ENCODE measurements at places on chromosomes 6 and 20.

DNA sequence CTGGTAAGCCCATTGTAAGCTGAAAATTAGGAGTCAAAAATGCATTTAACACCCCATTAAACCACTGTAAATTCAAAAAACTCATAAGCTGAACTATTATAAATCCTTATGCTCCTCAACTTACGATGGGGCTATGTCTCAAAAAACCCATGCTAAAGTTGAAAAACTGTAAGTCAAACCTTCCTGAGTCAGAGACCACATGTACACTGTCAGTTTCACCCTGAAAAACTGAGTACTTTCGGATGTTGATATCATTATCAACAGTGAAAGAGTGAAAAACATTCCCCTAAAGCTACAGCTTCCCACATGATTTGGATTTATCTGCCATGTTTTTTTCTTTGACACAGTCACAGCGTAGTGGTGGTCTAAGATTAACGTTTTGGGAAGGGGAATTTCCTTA lies 14.2 kb downstream of the RAB23 start:
- no peak for DNase-seq

DNA sequence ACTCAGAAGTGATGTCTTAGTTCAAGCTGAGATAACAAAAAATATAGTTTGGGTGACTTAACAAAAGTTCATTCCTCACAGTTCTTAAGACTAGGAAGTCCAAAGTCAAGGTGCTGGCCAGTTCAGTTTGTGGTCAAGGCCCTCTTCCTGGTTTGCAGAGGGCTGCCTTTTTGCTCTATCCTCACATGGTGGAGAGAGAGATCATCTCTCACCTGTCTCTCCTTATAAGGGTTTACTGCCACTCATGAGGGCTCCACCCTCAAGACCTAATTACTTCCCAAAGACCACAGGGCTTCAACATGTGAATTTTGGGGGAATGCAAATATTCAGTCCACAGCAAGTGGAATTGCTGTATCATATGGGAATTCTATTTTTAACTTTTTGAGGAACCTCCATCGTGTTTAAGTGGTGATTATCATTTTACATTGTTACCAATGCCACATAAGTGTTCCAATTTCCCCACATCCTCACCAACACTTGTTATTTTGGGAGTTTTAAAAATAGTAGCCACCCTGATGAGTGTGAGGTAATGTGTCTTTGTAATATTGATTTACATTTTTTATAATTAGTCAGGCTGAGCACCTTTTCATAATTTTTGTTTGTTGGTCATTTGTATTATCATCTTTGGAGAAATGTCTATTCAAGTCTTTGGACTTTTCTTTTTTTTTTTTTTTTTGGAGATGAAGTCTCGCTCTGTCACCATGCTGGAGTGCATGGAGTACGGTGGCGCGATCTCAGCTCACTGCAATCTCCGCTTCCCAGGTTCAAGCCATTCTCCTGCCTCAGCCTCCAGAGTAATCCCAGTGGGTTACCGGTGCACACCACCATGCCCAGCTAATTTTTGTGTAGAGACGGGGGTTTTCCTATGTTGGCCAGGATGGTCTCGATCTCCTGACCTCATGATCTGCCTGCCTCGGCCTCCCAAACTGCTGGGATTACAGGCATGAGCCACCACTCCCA lies 112.2 kb downstream of the SESN1 start:
- no peak for DNase-seq

GRCh38 chr20:23235173-23236027 lies 115.2 kb upstream of the NXT1 start:
- DNase-seq, result peak; percentile 74

DNA sequence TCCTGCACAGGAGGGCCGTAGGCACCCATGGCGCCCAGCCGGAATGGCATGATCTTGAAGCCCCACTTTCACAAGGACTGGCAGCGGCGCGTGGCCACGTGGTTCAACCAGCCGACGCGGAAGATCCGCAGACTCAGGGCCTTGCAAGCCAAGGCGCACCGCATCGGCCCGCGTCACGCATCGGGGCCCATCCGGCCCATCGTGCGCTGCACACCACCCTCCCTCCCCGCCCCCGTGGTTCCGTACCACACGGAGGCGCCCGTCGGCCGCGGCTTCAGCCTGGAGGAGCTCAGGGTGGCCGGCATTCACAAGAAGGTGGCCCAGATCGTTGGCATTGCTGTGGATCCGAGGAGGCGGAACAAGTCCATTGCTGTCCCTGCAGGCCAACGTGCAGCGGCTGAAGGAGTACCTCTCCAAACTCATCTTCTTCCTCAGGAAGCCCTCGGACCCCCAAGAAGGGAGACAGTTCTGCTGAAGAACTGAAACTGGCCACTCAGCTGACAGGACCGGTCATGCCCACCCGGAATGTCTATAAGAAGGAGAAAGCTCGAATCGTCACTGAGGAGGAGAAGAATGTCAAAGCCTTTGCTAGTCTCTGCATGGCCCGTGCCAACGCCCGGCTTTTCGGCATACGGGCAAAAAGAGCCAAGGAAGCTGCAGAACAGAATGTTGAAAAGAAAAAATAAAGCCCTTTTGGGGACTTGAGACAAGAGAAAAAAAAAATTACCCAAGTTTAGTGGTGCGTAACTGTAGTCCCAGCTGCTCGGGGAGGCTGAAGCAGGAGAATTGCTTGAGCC lies 9.9 kb upstream of the NCOA5 start:
- DNase-seq, result no peak

- no peak for DNase-seq
Observed at GRCh38 chr6:165872311-165872710, 209.3 kb upstream of the PDE10A start.

DNA sequence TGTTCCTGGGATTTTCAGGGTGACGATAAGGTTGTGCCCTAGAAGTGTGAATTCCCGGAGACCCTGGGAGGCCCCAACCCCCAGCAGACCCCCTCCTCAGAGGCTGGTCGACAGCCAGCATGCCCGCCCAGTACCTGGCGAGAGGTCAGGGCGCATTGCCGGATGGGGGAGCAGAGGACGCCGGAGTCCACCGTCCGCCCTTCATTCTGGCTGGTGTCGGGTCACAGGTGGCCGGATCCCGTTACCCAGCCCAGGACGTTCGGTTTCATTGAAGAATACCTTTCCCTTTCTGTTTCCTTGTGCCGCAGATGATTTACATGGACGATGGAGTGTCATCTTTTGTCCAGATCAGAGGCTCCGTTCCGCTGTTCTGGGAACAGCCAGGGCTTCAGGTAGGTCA lies 61.3 kb downstream of the SYNJ2 start:
- DNase-seq, result no peak

DNA sequence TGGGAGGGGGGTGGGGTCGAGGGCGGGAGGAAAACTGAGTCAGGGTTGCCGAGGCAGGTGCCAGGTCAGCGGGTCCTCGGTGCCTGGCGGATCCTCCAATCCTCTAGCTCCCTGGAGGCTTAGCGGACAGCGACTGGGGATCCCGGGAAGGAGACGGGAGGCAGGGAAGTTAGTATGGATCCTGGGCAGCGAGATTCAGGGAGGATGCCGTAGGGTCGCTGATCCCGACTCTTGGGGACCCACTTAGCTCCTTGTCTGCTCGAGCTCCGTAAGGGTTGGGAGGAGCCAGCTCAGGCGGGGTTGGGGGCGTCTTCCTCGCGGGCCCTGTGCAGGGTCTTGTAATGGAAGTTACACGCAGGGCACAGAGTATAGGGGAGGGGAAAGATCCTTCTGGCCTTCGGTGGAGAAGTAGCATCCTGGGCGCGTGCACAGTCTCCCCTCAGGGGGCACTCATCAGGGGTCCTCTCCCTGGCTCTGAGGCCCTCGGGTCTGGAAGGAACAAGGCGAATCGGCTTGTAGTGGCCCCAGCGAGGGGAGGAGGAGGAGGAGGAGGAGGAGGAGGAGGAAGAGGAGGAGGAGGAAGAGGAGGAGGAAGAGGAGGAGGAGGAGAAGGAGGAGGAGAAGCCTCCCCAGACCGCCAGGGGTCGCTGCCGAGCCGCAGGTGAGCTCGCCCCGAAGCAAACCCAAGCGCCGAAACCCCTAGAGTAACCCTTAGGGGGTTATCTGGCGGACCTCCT lies 6.4 kb upstream of the SLC12A5 start:
- DNase-seq, result peak; percentile 38

GRCh38 chr20:50328996-50329898 lies 138.6 kb downstream of the CEBPB start:
- DNase-seq, result no peak

- DNase-seq, result no peak
Observed at GRCh38 chr20:37296371-37296770, 6.9 kb downstream of the MANBAL start.

DNA sequence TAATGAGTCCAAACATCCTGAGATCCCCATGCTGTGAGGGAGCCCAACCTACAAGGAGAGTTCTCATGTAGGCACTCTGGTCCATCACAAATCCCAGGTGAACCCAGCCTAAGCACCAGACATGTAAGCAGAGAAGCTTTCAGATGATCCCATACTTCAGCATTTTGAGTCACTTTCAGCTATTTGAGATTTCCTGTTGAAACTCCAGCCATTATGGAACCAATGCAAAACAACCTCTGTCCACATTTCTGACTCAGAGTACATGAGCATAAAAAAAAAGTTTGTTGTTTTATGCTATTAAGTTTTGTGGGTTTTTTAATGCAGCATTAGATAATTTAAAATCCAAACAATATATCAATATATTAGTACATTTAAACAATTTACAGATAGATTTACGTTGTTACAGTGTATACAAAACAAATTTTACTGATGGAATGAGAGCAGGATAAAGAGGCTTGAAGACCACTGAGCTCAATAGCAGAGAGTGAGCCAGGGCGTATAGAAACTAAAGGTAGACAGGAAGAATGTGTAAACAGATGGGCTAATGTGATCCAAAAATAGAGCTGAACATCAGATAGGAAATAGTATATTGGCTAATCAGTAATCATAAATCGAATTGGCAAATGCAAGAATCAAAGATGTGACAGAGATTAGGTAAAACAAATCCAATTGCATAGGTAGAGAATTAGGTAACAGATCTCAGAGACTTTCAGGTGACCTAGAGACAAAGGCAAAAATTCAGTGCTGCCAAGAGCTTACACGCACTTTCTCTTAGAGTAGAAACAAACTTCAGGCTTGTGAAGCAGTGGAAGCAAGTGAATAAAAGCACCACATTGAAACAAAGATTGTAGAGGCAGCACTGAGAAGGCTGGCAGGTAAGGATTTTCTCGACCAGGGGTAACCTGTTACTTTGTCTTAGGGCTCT lies 36.2 kb upstream of the PLCB1 start:
- no peak for DNase-seq

DNA sequence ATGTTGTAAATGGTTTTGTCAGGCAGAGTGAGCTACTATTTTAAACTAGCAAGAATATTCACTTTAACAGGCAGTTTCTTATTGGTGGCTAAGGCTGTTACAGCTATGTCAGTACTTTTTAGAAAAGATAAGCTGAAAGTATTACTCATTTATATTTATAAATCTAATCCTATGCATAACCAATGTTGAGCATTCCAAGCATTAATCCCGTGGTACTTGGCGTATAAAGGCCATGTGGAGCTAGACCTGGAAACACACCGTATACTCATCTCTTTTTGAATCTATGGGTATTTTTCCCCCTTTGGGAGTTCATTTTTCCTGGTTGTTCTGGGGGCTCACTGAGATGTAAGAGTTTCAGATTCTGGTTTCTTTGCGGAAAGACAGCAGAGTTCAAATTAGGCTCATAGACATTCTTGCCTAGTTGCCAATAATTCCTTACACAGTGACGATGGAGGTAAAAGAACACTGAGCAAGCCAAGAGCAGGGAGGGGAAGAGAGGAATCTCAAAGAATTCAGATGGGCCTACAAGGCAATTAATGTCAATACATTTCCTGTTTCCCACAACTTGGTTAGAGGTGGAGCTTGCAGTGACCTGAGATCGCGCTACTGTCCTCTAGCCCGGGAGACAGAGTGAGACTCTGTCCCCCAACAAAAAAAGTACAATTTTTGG lies 211.5 kb downstream of the SOX4 start:
- no peak for DNase-seq

DNA sequence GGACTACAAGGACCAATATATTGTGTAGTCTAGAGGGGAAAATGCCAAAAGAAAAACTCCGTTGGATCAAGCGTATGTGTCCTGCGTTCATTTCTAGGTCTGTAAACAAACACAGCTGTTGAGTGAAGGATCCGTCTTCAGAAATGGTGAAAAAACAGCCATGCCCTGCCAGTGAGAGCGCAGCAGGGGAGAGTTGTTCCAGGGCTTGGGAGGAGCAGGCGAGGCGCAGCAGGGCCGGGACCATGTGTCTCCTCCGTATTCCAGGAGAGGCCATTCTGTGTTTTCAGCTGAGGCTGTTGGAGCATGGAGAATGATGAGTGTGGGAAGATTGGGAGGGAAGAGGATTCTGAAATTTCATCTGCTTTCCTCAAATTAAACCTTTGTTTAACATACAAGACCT lies 38.0 kb downstream of the BMP6 start:
- DNase-seq, result no peak

DNA sequence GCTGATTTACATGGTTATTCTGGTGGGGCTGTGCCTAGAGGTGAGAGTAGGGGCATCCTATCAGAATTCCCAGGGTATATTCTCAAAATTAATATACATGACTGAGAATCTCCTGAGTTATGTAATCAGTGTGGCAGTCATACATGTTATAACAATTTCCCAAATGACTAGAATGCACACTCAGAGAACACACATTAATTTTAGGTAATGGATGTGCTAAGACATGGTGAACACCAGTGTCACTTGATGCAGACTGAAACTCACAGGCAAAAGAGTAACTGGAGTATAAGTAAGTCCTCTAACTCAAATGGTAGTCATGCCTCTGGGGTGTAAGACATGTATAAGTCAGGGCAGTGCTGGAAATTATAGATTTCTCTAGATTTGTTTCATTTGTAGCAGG lies 1198.4 kb upstream of the CITED2 start:
- DNase-seq, result no peak

DNA sequence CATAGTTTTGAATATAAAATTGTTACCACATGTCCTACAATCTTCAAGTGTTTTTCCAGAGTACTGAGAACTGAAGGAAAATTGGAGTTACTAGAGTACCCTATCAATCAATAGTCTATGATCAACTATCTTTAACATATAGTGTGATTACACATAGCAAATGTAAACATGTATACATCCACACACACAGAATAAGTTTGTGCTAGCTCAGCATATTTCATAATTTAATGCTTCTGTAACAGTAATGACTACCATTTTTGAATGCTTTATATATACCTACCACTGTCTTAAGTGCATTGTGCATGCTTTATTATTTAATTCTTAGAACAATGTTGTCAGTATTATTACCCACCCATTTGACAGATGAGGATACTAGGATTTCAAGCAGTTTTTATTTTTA lies 523.9 kb downstream of the HAO1 start:
- no peak for DNase-seq

- DNase-seq, result no peak
Observed at GRCh38 chr6:132494954-132495353, 18.0 kb downstream of the STX7 start.

GRCh38 chr6:136236466-136237293 lies 13.4 kb downstream of the MTFR2 start:
- no peak for DNase-seq
